ENCODE measurements at places on chromosomes 3 and 15.

- no peak for DNase-seq
Observed at GRCh38 chr3:194019398-194020165, 116.4 kb upstream of the HES1 start.

GRCh38 chr3:121737644-121738043 is 11.9 kb downstream of the GOLGB1 start:
- DNase-seq: no peak

GRCh38 chr15:76058714-76059319 is 968 bp upstream of the TMEM266 start:
- DNase-seq: peak; percentile 38

DNA sequence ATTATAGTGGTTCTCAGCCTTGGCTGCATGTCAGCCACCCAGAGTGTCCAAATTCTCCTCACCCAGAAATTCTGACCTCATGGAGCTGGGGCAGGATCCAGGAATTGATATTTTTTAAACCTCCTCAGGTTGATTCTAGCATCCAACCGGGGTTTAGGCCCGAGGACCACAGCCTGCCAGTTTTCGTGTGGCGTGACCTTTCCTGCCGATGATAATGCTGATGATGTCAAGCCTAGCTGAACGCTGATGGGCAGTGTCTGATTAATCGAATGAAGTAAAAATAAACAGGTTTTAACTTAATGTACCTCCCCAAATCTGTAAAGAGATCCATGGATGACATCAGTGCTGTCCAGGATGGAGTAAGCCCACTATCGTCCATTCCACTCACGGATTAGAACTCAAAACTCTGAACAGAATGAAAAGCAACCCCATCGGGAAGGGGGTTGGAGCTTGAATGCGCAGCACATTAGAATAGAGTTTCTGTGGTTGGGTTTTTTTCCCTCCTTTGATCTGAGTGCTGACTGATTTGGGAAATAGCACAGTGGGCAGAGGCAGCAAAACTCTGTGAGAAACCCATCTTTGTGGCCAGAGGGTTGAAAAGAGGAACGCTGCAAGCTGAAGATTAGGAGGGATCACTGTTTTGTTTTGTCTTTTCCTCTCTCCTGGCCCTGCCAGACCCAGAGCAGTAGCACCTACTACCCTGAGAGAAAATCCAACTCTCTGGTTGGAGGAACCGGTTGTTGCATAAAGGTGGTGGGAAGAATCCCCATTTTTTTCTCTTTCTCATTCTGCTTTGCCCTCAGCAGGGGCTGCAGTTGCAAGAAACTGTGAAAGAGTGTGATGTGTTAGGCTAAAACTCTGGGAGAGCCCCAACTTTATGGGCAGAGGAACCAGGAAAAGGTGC is 153.9 kb downstream of the APBA2 start:
- peak; percentile 46 for DNase-seq

GRCh38 chr3:55879901-55880331 is 392.8 kb upstream of the WNT5A start:
- DNase-seq: no peak

- no peak for DNase-seq
Observed at GRCh38 chr3:129195731-129196256, 12.1 kb upstream of the CNBP start.

- peak; percentile 29 for DNase-seq
Observed at GRCh38 chr3:151290673-151291072, 12.3 kb upstream of the P2RY14 start.

- DNase-seq: no peak
Observed at GRCh38 chr3:174223042-174223441, 636.1 kb upstream of the NAALADL2 start.

- no peak for DNase-seq
Observed at GRCh38 chr3:152050903-152051302, 177.5 kb downstream of the SUCNR1 start.

- DNase-seq: no peak
Observed at GRCh38 chr3:14396031-14396692, 6.2 kb upstream of the SLC6A6 start.

DNA sequence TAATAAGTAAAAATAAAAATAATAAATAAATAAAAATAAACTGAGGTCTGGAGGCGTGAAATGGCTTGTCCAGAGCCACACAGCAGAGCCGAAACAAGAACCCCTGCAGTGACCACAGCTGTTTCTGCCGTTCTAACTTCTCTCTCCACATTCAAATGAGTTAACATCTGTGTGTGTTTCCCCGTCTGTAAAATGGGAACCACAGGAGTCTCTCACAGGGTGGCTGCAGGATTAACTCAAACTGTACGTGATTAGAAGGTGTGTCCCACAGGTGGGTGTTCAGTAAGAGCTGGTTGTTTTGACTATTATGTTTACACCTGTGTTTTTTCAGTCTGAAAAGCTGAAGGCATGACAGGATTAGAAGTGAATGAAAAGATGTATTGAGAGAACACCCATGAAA is 27.0 kb upstream of the MUC4 start:
- DNase-seq: peak; percentile 57

- no peak for DNase-seq
Observed at GRCh38 chr15:88604381-88605188, 16.6 kb upstream of the AEN start.

- DNase-seq: no peak
Observed at GRCh38 chr15:100353449-100353848, 11.7 kb upstream of the ADAMTS17 start.

GRCh38 chr3:183975981-183976662 is 41.6 kb downstream of the ABCC5 start:
- no peak for DNase-seq

- no peak for DNase-seq
Observed at GRCh38 chr3:136516656-136517055, 235.5 kb downstream of the STAG1 start.

GRCh38 chr3:106814231-106814630 is 563.0 kb upstream of the CCDC54 start:
- DNase-seq: no peak

GRCh38 chr3:147680837-147681483 is 271.8 kb downstream of the ZIC1 start:
- DNase-seq: no peak

DNA sequence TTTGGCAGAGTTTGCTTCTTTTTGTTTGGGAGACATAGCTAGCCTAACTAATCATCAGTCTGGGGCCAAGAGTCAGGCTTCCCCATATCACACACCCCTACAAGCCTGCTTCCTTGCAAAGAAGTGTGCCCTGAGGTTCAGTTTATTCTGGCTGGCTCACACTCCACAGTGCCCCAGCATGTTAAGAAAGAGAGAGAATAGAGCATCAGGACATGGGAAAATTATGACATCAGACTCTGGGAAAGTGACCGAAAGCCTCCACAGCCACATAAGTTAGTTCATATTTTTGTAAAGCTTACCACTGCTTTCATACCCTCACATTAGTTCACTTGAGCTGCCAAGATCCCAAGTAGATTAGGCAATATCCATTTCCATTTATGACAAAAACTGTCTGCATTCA is 63.0 kb upstream of the CFAP161 start:
- DNase-seq: no peak

DNA sequence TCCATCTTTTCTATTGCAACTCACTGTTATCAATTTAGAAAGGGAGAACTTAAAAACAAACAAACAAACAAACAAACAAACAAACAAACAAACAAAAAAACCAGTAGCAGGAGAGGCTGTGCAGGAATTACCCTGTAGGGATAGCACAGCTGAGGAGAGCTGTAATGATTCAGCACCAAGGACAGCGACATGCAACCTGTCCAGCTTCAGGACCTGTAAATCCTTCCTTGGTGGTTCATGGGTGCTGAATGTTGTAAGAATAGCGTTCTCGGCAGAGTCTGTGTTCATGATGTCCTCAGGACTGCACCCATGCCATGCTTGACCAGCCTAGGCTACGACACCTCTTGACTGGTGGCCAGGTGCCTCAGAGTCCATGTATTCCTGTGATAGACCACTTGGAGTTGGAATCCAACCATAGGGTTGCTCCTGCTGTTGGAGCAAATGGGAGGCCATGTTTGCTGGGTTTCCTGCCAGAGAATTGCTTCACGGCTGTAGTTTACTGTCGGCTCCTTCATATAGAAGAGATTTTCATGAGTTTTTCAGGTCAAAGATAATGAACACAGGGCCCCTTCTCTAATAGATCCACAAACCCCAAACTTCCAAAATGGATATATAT is 65.9 kb downstream of the CACNA2D3 start:
- DNase-seq: peak; percentile 68

GRCh38 chr3:99430348-99431134 is 207.9 kb upstream of the COL8A1 start:
- peak; percentile 26 for DNase-seq

DNA sequence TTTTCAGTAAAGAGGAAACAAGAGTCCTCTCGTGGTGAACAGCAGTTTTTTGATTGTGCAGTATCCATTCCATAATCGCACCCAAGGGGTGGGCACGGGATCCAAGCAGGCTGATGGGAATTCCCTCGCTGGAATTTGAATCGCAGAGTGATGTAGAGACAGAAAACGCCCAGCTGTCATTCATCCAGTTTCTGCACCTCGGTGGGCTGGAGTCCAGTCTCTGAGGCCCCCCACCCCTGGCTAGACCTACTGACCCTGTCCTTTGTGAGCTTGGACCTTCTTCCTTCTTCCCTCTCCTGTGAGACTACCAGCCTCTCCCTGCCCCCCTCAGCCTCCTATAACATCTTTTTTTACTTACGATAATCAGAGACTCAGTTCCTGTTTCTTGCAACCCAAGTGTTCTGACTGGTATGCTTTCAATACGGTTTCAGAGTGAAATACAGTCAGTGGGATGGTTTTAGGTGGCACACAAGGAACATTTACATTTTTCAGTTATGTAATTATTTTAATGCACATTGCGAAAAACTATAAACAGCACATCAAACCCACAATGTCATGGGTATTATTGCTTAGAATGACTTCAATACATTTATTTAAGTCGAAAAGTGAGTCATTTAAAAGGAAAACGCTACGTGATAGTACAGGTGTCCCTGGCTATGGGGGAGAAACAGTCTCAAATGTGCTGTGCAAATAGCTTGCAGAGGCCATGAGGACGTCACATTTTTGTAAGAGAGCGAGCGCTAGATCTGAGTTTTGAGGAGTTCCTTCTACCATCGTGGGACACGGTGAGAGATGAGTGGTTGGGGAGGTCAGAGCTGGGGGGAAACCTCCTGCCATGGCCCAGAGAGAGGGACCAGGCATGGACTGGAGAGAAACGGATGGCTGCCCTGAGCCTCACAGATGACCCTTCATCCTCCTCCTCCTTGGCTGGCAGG is 37.5 kb upstream of the CHST2 start:
- peak; percentile 91 for DNase-seq

GRCh38 chr3:115187149-115187757 is 40.2 kb upstream of the ZBTB20 start:
- peak; percentile 88 for DNase-seq

- no peak for DNase-seq
Observed at GRCh38 chr3:29805757-29806156, 524.9 kb downstream of the RBMS3 start.

- DNase-seq: no peak
Observed at GRCh38 chr3:170949211-170949610, 40.8 kb upstream of the EIF5A2 start.

DNA sequence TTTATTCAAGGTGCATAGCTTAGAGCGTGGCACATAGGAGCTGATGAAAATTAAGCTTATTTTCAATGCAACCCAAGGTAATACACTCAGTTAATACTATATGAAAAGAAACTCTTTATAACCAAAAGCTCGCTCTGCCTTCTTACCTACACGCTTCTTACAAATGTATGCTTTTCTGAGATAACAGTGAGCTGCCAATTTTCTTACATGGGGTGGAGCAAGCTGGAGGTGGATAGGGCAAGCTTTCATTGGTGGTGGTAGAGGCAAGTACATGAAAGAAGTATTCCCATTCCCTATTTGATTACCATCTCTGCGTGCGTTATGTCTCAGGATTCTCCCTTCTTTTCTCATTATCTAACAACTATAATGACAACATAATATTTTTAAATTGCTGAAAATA is 8.9 kb downstream of the DZIP3 start:
- no peak for DNase-seq

DNA sequence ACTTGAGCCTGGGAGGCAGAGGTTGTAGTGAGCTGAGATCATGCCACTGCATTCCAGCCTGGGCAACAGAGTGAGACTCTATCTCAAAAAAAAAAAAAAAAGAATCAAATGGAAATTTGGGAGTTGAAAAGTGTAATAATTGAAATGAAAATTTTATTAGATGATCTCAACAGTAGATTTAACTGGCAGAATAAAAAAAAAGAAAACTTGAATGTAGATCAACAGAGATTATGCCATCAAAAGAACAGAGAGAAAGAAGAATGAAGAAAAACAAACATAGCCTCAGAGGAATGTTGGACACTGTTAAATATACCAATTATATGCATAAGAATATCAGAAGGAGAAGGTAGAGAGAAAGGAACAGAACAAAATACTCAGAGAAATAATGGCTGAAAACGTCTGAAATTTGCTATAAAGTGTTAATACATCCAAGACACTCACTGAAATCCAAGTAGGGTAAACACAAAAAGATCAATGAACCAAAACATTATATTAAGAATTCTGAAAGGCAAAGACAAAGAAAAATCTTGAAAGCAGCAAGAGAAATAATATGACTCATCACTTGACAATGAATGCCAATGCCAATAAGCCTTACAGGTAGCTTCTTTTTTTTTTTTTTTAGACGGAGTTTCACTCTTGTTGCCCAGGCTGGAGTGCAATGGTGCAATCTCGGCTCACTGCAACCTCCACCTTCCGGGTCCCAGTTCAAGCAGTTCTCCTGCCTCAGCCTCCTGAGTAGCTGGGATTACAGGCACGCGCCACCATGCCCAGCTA is 14.6 kb upstream of the ELP6 start:
- no peak for DNase-seq

- DNase-seq: peak; percentile 76
Observed at GRCh38 chr3:143084856-143085731, 34.5 kb upstream of the CHST2 start.

DNA sequence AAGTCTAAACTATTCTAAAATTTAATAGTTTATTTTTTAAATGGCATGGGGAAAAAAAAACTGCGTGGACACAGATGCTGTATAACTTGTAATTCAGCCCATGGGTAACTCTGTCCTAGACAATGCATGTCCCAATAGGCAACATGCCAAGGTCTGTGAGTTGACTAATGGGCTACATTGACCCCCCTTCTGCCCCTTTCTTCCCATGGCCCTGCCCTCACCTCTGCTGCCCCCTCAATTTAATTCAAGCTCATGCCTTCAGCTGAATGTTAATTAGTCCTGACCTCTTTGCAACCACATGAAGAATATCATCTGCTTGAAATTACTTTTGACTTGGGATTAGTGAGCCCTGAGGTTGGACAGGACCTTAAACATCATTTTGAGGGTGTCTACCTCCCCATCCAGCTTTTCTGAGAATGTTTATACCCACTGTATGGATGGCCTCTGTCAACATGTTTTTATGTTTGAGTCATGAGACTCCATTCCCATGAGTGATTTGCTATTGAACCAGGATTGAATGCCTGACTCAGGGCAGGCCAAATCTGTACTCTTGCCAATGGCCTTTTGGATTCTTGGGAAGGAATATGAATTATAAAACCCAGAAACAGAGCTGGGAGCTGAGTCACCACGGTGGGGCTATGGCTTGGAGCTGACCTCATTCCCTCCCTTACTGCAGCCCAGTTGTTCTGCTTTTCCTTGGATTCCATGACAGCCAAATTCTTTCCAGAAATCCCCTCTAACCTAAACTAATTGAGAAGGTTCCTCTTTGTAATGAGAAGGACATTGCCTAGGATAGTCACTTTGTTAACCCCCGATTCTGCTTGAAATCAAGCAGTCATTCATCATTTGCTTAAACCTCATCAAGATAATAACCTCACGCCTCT is 33.5 kb upstream of the PDE8A start:
- no peak for DNase-seq

GRCh38 chr15:56552659-56553058 is 87.7 kb upstream of the MNS1 start:
- DNase-seq: no peak
